DMS79 treated with DMSO at 0.1 percent for 48 hours (cell line): ENCODE measurements at places on chromosomes 2 and 18.

- no peak for DNase-seq
These were observed 180.2 kb downstream of the OSR1 start for GRCh38 chr2:19178175-19178574.

DNA sequence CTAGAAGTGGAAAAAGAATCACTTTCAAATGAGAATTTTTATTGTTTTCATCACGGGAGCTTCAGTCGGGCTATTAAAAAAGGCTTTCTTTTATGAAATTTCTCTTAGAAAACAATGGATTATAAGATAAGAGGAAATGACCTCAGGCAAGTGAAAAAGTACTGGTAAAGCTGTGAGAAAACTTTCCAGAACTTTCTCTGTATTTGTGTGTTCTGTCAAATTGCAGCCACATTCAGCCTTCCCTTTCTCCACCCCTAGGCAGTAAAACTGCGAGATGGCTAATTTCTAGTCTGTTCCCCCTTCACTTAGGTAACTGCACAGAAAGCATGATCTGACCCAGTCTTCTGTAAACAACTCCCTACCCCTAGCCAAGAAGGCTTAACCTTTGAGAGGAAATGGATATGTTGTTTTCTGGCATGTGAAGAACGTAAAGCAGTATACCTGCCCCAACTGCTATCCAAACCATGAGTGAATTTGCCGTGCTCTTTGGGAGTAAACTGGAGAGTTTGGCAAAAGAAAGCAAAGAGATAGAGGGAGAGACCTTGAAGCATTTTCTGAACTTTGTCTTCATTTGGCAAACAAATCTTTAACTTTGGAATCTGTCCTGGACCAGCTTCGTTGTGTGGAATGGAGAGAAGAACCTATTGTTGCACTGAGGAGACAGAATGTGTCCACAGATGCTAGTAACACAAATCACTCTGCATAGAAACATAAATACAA lies 105.4 kb downstream of the ETAA1 start:
- DNase-seq = no peak

GRCh38 chr2:17148407-17149145 lies 369.7 kb downstream of the RAD51AP2 start:
- no peak for DNase-seq

GRCh38 chr2:185208261-185208660 lies 530.3 kb upstream of the FSIP2 start:
- no peak for DNase-seq

DNA sequence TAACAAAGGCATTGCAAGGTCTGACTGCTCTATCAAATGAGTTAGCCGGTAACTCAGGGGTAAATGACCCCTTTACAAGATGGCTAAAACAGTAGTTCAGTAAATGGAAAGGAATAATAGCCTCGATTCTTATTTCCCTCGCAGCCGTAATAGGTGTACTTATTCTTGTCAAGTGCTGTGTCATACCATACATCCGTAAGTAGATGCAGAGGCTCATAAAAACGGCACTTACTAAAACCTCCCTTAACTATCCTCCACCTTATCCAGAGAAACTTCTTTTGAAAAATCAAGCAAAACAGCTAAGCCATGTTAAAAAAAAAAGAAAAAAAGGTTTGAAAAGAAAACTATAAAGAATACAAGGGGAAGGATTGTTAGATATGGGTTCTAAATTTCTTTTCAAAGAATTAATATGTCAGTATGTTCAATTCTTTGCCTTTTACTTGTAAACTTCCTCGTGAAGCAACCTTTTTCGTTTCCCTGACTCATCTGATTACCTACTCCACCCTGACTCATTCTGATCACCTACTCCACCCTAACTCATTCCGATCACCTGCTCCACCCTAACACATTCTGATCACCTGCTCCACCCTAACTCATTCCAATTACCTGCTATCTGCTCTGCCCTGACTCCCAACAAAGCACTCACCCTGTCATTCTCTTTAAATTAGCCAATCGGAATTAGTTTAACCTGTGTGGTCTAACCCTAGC lies 127.5 kb downstream of the SPAG16 start:
- DNase-seq = no peak

DNA sequence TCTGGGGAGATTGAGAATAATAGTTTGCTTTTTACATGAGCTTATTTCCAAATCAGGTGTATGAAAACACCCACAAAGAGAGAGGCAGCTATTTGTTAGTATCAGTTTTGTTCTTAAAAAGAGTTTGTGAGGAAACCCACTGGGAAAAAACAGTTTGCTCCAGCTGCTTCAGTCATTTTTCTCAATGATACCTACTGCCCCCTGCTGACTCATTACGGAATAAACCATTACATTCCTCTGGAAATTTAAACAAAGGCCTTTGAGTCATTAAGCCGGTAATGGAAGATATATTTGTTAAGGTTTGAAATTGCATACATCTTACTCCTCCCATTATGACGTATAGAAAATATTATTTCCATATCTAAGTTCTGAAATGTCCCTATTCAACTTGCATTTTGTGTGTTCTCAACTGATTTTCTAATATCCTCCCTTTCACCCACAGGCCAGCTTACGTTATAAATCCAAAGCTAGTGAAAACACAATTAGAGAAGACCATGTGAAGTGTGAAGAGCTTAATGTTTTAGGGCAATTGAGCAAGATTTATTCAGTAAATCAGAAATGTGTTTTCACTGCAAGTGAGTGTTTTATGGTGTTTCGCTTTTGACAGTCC lies 761.6 kb downstream of the DSC3 start:
- peak; percentile 17 for DNase-seq

DNA sequence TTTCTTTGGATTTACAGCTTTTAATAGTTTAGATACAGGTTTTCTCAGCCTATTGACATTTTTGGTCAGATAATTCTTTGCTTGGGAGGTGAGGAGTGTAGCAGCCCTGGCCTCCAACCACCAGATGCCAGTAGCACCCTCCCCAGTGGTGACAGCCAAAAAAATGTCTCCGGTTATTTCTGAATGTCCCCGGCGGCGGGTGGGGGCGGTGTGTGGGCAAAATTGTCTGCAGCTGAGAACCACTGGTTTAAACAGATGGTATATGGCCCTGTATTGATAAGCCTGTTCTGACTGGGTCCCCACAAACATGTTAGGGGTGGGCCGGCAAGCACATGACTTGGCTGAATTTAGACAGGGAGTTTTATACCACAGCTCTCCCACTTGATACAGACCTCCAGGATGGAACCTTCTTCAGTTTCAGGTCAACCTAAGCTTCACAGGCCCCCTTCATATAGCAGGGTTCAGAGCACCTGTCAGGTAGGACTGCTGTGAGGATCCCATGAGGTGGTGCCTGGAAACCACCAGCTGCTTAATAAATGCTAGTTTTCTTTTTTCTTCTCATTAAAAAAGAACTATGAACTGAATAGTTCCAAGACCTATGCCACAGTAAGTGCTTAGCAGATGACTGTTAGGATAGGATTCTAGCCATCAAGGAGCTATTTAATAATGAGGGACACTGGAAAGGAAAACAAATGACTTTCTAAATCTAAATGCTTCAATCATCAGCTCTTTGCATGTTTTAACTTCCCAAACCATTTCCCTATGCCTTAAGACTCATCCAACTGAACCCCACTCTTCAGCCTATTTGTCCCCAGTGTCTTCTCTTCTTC lies 18.1 kb downstream of the LPIN2 start:
- DNase-seq = no peak

DNA sequence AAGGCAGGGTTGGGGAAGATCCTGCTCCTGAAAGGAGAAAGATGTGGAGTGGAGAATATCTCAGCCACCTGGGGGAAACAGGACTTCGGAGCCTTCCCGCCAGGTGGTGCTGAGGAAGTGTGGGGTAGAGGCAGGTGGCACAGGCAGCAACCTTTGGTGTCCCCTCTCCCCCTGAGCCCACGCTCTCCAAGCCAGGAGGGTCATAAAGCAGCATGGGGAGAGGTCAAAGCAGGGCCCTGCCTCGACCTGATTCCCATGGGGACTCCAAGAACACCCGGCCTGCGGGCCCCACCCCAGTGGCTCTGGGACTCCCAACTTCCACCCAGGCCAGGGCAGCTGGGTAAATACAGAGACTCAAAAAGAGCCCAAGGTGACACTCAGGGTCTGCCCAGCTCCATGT lies 54.3 kb upstream of the SLC66A3 start:
- DNase-seq = no peak

- DNase-seq = no peak
These were observed 31.7 kb downstream of the NGEF start for GRCh38 chr2:232981356-232981755.

- no peak for DNase-seq
These were observed 31.2 kb downstream of the SCN9A start for GRCh38 chr2:166344286-166345113.

- no peak for DNase-seq
These were observed 169.6 kb downstream of the KCNS3 start for GRCh38 chr2:18047896-18048657.

GRCh38 chr18:34223164-34223892 lies 1.4 kb downstream of the NOL4 start:
- DNase-seq = peak; percentile 84
